ENCODE measurements at places on chromosomes 3 and 15.
A peak's percentile ranks its signal among the peaks of the same experiment; 100 is the strongest.

DNA sequence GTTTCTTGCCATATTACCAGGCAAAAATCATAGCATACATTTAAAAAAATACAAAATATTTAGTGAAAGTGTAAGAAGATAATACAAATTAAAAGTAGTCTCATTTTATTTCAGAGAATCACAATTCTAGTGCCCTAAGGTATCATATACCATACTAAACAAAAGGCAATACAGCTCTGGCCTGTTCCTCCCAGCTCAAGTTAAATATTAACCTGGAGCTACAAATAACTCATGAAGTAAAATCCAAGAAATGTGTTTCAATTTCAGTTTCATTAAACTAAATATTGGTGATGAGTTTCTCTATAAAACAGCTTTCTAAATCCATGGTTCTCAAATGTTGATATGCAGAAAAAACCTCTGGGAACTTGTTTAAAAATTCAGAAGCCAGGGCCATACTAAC lies 67.7 kb downstream of the INO80 start:
- DNase-seq = no peak

DNA sequence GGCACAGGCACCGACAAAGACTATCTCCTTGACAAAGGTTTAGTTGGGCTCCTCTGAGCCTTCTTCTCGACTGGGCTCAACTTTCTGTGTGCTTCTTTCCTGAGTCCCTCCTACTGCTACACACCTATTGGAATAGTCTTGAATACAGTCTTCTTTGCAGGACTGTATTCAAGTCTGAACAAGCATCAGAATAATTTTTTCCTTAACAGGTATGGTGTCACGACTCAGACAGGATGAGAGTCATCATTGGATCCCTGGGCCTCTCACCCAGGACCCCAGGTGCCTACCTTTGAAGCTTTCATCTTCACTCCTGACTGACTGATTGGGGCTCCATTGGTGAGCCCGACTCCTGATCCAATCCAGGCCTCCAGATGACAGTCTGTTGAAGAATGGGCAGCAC lies 66.3 kb downstream of the CRYGS start:
- no peak for DNase-seq

DNA sequence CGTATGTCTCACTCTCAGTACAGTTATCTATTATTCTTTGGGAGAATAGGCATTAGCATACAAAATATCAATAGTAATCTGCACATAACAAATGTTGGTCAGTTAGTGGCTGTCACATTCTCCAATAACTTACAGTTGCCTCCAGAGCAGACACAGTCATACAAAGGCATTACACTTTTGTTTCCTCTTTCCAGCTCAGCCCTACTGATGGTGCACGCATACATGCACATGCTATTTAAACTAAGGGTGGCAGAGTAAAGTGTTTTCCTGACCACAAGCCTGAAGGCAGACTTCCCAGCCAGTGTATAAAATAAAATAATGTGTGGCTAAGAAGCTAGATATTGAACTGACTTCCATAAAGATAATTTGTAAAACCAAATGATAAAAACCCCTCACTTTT lies 47.6 kb downstream of the PHLDB2 start:
- DNase-seq = no peak

DNA sequence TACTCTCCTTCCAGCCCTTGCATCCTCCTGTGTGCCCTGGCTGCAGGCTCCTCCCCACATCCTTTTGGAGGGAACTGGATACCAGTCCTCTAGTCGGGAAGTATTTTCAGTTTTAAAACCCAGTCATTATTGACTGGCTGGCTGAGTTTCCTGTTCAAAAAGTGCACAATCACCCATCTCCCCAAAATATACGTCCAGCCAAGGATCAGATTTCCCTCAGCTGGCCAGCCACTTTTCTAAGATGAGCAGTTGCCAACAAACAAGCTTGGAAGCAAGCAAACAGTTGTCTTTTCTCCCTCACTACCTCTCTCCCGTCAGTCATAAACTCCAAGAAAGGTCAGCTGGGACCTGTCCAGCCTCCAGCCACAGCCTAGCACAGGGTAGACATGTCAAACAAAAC lies 147.7 kb upstream of the GALNT15 start:
- no peak for DNase-seq

GRCh38 chr3:141632779-141633374 lies 105.2 kb upstream of the RNF7 start:
- DNase-seq = no peak

DNA sequence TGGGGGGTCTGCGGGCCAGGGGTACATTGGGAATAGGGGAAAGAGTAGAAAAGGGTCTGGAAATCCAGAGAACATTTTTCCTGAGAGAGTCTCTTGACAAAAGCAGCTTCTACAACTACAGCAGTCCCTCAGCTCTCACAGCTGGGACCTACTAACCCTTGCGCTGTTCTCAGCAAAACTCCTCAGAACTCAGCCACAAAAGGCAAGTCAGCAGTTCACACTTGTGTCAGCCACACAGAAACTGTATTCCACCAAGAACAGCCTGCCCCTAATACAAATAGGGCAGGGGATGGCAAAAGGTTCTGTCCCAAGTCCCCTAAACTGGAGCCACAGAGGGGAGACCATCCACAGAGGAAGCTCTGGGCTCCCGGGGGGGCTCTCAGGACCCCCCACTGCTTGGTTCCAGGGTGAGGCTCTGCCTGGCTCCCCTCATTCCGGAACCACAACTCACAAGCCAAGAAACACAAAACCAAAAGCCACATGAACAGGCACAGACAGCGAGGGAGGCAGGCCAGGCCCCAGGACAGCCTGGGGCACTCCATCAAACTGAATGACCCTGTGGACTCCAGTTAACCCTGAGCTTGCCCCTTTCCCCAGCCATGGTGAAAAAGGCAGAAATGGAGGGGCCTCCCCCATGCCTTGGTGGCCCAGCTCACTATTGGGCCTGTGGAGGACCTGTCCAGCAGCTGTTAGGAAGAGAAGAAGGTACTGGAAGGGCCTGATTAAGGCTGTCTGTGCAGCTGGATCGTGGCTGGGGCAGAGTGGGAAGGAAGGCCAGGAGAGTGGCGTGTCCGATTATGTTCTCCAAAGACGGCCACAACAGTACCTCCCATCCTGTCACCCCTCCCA lies 162.0 kb downstream of the CHSY1 start:
- no peak for DNase-seq

DNA sequence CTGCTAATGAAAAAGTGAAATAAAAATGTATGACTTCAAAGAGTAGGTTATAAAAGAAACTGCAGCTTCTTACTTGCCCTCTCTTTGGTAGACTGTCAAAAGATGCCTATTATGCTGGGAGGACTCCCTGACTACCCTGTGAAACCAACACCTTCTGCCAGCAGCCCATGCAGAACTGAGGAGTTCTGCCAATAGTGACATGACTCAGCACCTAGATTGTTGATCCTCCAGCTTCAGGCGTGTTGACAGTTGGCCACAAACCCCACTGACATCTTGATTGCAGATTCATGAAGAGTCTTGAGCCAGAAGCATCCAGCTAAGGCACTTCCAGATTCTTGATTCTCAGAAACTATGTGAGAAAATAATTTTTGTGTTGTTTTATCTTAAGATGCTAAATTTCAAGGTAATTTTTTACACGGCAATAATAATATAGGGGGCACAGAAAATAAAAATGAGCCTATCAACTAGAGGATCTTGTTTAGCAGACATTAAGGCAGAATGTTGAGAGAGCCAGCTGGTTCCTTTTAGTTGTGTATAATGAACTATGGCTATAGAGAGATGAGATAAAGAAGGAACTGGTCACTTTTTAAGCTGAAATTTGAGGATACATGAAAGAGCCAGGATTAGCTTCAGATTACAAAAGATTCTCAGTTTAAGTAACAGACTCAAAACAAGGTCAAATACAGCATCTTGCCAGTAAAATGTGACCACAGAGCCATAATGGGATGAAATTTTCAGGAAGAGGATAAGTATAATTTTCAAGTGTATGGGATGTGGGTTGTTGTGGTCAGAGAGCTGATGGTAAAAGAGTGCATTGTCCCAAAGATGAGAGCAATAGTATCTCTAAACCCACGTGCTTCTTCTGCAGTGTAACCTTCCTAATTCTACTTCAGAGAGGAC lies 588.7 kb upstream of the CBLB start:
- DNase-seq = no peak

- no peak for DNase-seq
These were observed 3.3 kb upstream of the CA12 start for GRCh38 chr15:63384906-63385305.

GRCh38 chr3:189624130-189624529 lies 7.1 kb upstream of the TP63 start:
- no peak for DNase-seq

DNA sequence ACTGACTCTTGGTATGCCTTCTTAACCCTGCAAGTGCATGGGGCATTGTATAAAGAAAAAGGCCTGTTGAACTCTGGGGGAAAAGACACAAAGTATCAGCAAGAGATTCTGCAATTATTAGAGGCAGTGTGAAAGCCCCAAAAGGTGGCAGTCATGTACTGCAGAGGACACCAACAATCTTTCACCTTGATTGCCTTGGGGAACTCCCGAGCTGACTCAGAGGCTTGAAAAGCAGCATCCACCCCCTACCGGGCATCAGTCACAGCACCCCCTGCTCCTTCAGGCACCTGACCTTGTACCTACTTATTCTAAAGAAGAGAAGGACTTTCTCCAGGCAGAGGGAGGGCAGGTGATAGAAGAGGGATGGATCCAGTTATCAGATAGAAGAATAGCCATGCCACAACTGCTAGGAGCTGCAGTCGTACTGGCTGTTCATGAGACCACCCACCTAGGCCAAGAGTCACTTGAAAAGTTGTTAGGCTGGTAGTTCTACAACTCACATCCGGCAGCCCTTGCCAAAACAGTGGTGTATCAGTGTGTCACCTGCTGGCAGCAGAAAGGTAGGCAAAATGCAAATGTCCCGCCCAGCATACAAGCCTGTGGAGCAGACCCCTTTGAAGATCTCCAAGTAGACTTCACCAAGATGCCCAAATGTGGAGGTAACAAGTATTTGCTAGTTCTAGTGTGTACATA lies 241.6 kb upstream of the CNTN6 start:
- no peak for DNase-seq

- DNase-seq = no peak
These were observed 10.7 kb downstream of the RPLP1 start for GRCh38 chr15:69463182-69463756.

GRCh38 chr15:57026016-57026592 lies 107.7 kb downstream of the TCF12 start:
- DNase-seq = no peak

DNA sequence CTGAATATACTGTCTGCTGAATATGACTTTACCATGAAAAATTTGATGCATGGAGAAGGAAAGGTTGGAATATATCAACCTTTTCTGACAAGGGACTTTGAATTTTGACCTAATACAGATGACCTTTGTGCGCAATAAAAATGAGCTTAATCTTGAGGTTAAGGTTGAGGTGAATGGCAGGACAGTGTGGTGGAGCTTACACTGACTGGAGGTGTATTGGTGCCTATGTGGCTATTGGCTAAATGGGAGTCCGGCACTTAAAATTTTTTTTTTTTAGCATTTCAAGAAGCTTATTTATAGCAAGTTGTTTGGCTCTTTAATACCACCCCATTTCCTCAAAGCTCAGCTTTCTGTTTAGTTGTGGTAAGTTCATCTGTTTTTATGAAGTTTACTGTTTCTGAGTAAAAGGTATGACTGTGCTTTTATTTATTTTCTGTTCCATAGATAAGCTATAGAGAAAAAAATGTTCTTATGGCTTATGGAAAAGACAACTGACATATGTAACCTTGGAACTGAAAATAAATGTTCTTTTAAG lies 15.2 kb downstream of the CDIN1 start:
- no peak for DNase-seq

DNA sequence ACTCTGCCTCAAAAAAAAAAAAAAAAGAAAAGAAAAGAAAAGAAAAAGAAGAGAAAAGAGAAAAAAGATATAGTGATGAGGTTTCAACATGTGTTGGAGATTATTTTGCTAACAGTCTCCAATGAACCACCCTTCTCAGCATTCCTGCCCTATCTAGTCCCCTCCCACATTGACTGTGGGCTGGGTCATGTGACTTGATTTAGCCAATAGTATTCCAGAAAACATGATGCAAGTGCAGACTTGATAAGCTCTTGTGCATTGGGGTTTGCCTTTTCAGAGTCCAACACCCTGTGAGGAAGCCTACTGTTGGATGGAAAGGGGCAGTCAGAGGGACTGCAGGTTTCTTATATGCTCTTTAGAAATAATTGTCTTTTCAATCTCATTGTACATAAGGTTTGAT lies 37.8 kb upstream of the MED12L start:
- DNase-seq = no peak

DNA sequence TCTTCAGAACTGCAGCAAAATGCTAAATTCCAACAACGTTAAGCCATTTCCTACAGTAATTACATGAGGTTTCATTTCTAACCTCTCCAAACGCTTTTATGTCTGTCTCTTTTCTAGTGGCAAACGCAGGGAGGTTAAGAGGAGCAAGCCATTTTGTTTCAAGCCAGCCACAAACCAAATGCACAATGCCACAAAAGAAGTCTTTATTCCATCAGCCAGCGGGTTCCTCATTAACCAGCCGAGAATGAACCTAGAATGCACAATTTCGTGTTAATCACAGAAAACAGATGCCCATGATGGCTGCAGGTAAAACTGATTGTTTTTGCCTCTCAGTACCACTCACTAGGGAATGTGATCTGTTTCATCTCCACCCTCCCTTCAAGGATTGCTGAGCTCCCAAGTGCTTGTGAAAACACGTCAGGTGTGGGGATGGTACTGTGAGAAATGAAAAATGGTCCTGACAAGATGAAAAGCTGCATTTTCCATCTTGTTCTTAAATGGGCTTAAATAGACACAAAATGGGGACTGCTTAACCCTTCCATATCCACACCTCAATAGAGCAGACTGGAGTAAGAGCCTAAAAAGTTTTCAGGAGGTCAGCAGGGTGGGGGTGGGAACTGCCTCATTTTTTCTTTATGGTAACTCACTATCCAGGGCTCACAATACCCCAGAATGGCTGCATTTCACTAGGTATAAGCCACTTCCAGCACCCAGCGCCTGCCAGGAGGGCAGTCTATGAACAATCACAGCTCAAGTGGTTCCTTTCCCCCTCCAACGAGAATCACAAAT lies 277.1 kb downstream of the MAGI1 start:
- no peak for DNase-seq

DNA sequence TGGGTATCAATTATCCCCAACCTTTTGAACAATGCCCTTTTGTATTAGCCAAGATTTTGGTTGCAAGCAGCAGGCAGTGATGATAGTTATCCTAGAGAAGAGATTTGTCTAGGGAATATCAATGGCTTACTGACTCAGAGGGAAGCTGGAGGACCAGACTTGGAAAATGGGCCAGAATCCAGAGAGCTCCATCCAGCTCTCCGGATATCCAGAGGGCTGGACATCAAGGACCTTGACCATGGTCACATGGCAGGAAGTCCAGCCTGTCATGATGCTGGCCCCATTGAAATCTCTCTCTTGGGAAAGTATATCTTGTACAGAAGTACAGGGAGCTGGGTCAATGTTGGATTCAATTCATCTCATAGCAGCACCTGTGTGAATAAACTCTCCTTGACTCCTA lies 148.5 kb upstream of the PDZRN3 start:
- no peak for DNase-seq

DNA sequence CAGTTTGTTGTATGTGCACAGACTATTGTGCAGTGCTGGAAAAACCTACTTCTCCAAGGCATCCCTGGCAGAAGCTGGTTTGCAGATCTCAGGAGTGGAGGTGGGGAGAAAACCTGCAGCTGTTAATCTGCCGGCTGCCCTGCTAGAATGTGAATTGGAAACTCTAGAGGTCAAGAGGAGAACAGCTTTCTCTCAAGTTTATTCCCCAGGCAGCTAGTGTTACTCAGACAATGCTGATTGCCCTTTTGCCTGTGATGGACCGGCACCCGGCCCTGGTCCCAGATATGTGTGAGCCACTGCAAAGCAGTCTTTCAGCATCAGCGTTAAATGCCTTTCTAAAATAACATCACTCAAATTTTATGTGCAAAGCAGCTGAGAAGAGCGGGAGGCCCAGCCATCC lies 129.7 kb upstream of the TPM1 start:
- peak; percentile 20 for DNase-seq

- DNase-seq = no peak
These were observed 30.2 kb downstream of the EPHB3 start for GRCh38 chr3:184591789-184592188.
